ENCODE measurements at places on chromosomes 2 and 18. TPM values are rescaled to one million over a fixed set of nuclear protein-coding genes. Genes with fewer than 3 reads are reported as not detected.

The ADD2 gene
- 0.36 TPM for total RNA-seq

The SCN1A gene
- total RNA-seq = 0.09 TPM

The VWC2L gene
- not detected for total RNA-seq

The CRYGD gene
- total RNA-seq = not detected

The TLX2 gene
- not detected for total RNA-seq

The FEV gene
- total RNA-seq = not detected

The KCNG2 gene
- not detected for total RNA-seq

The UGT1A4 gene
- not detected for total RNA-seq

Data from fibroblast of the aortic adventitia (primary cell).